Neuronal stem cell (in vitro differentiated cells): ENCODE measurements at places on chromosomes 5 and 9.
A peak's percentile ranks its signal among the peaks of the same experiment; 100 is the strongest.

DNA sequence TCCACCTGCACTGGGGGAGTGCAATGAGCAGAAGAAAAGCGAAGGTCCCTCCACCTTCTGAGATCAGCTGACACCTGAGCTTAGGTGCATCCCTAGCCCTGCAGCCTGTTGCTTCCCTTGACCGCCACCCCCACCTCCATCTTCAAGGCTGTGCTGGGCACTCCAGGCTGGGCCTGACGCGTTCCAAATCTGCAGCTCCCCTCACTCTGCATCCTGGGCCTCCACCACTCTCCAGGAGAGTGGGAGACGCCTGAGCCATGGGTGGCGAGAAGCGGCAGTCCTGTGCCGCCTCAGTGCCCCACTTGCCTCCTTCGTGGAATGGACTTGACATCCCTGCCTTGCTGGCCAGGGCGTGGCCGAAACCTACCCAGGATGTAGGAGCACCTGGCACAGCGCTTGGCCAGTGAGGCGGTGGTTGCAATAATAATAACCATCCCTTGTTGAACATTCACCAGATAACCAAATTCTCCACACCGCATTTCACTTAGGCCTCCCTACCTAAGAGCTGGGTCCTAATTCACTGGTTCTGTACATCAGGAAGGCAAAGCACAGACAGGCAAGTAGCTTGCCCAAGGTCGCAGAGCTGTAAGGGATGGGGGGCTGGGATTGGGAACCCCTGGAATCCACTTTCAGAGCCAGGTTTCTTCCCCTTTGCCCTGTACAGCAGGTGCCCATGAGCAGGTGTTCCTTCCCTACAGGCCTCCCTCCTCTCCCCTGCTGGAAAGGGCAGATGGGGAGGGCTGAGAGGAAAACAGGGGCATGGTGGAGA, 11.7 kb downstream of the B4GALT7 start:
- no peak for DNase-seq

GRCh38 chr5:78467752-78468357, 107.4 kb downstream of the SCAMP1 start:
- peak; percentile 6 for DNase-seq

DNA sequence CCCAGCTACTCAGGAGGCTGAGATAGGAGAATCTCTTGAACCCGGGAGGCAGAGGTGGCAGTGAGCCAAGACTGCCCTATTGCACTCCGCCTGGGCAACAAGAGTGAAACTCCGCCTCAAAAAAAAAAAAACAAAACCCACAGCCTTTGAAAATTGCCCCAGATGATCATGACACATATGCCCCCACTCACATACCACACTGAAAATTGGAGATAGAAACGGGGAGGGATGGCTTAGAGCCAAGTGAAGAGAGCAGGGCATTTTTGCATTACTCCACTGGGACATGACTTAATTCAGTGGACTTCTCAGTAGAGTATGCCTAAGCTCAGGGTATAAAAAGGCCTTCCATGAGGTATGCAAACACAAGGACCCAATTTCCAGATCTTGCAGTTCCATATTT, 309.3 kb downstream of the BNC2 start:
- DNase-seq = no peak

DNA sequence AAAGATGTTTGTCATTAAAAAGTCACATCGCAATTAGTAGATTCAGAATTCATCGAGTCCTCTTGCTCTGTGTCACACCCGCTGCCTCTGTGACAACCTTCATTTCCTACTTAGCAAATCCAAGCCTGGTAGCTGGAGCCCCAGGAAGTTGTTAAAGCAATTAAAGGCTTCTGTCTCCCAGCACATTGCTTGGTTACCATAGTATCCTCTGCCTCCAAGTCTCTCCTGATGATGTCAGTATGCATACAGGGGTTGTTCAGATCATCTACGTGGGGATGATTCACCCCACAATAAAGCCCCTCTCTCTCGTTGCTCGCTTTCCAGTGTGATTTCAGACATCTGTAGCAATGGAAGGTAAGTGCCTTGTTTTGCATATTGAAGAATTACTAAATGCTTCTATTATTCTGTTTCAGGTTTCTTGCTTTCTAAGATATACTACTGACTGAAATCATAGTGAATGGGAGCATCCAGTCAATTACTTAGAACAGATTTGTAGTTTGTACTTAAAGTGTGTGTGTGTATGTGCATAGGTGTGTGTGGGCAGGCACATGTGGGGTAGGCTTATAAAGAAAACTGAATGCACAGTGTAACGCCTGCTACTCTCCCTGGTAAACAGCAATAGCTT, 52.9 kb downstream of the PAM start:
- peak; percentile 15 for DNase-seq

GRCh38 chr9:111514967-111515366, 10.0 kb upstream of the ZNF483 start:
- DNase-seq = no peak

- no peak for DNase-seq
Observed at GRCh38 chr5:127892467-127893207, 189.4 kb downstream of the CCDC192 start.

- DNase-seq = no peak
Observed at GRCh38 chr9:26112724-26113123, 434.5 kb upstream of the TUSC1 start.

DNA sequence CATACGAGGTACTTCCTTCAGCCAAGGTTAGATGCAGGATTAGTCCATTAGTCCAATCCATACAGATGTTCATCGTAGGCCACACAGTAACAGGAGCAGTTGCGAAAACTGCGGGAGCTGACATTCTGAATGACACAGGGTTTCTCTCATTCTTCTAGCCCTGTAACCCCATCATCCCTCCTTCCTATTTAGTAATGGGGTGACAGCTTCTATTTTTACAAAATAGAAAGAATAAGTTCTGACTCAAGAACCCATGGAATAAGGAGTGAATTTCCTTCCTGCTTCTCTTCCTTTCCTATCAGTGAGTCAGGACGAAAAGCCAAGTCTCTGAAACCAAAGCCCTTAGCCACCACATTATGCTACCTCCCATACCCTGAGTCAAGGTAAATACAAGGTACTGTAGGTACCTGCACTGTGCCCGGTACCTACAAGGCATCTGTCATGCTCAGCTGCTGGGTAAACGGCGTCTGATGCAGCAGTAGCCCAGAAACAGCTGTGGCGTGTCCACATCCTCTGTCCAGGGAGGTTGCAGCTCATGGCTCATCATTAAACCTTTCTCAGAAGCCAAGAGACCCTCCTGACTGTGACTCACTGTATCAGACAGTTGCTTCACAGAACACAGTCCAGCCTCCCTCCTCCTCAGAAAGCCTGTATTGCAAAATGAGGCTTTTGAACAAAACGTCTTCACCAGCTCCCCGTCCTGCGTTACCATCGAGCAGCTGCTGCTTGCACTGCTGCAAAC, 84.2 kb downstream of the ESM1 start:
- DNase-seq = no peak

DNA sequence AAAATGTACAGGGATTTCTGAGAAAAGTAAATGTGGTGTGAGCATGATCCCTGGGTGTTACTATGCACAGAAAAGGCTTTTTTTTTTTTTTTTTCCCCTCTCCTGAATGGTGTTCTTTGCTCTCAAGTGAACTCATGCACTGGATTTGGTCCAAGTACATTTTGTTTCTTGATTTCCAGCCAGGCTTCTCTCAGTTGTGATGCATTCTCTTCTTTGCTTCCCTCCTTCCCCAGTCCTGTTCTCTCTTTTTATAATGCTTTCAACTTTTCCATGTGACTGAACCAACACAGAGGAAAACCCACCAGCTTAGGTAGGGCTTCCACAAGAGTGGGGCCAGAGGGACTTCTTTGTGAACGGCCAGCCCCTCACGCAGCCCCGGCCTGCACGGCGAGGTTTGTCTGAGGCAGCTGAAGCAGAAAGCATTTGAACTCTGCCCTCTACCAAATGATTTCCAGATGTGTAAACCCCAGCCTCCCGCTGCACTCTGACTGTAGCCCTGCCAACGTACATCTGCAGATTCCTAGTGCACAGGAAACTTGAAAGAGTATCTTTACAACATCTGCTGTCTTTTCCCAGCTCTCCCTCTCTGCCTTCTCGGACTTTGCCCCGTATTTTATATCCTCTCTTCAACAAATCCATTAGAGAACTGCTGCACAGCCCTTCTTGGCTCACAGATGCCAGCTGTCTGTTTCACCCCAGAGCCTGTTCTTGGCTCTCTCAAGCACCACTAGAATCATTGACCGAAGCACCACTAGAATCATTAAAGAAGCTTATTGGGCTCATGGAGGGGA, 71.8 kb upstream of the CD180 start:
- DNase-seq = peak; percentile 32

GRCh38 chr9:36862206-36863145, 171.6 kb downstream of the PAX5 start:
- DNase-seq = no peak

DNA sequence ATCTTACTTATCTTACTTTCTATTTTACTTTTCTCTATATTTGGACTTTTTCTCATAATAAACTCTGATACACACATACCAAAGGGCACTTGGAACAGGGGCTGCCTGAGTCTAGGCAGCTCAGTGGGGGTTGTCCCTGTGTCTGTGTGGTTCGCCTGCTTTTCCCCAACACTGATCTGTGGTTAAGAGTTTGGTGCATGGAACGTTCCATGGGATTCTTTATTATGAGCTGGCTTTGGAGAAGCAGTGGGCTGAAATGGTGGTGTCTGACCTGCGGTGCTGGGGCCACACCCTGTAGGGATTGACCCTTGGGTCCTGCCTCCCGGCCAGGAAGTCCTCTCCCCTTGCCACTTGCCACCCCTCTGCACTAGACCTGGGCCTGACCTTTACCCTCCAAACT, 47.4 kb downstream of the ANKRD33B start:
- no peak for DNase-seq

GRCh38 chr5:63794296-63794695, 167.9 kb downstream of the HTR1A start:
- no peak for DNase-seq

- DNase-seq = no peak
Observed at GRCh38 chr5:144139586-144139985, 30.9 kb downstream of the YIPF5 start.

- no peak for DNase-seq
Observed at GRCh38 chr5:141420855-141421488, at the start of gene PCDHGA11. Gene PCDHGA11 (plus strand): TSS chr5:141421051. CDS start chr5:141421228, 177 bp downstream.

- DNase-seq = no peak
Observed at GRCh38 chr9:9771314-9771713, 841.5 kb downstream of the PTPRD start.

DNA sequence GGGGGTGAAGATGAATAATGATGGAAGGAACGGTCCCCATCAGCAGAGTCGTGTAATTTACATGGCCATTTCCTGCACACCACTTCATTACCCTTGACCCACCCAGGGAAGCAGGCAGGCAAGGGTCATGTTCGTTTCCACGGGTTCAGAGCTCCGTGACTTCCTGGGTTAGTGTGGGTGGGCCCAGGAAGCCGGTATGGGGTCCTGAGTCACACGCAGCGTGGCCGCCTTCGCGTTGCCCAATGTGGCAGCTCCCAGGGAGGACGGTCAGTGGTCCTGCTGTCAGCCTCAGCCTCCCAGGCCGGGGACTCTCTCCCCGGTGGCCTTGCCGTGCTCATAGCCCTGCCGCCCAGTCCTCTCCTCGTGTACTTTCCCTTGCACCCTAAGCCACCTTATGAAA, 5.1 kb upstream of the TERT start:
- DNase-seq = no peak

- DNase-seq = peak; percentile 33
Observed at GRCh38 chr9:5326893-5327548, 12.7 kb downstream of the RLN1 start.

DNA sequence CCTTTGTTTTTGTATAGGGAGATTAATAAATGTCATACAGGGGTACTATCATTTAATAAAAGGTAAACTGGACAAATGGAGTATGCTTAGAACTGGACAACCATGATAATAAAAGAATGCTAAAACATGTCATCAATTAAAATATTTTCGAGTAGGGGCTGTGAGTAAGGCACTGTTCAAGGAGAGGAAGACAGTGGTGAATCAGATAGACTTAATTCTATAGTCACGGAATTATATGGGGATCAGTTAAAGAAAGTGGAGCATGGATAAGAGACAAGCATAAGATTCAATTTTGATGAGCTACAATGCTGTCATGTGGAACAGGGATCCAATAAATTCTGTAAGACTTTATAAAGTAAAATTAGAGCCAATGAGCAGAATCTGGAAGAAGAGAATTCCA, 104.5 kb downstream of the HMHB1 start:
- DNase-seq = no peak

DNA sequence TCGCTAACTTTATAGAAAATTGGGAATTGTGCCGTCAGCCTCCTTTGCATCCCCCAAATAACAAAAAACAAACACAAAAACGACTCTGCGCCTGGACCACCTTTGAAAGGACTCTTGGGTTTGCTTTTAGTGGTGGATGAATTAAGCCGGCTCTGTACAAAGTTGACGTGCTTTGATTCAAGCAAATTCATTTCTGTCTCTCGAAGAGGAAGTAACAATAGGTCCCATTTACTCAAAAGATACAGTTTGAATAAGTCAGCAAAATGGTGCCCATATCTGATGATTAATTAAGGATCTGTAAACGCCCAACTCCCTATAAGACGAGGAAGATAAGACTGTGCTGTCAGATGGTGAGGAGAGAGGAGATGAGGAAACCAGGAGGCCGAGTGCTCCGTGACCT, 67.8 kb downstream of the AK8 start:
- no peak for DNase-seq

DNA sequence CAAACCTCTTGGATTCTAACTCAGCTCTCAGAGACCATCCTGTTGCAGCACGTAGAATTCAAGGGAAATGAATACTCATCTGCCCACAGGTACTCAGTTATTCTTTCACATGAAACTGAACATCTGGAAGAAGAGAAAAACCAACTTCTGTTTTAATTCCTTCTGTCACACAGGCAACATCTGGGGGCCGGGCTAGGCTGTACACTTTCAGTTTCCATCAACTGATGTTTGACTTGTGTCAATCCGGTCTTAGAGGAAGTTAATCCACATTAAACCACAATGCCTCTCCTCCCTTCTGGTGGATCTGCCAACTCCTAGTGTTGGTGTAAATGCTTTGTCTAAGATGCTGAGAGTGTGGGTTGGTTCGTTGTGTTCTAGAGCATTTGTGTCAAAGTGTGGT, 17.6 kb downstream of the DMRT3 start:
- DNase-seq = no peak

DNA sequence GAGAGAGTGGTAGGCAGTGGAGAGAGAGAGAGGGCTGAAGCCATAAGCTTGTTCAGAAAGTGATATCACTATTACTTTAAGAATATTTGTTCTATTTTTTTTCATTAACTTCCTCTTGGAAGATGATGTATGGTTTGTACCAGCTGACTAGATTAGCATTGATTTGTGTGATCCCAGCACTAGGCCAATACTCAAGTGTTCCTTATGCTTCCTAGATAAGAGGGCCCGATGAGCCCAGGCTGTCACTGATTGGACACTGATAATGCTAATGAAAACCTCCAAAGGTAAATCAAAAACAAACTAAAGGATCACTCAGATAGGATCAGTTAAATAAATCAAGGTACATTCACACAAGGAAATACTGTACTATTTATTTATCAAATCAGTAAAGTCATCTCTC, 52.7 kb upstream of the OTULINL start:
- no peak for DNase-seq

- DNase-seq = no peak
Observed at GRCh38 chr5:6910950-6911349, 197.7 kb downstream of the TENT4A start.

GRCh38 chr5:109853377-109853776, 163.7 kb downstream of the MAN2A1 start:
- no peak for DNase-seq

- DNase-seq = no peak
Observed at GRCh38 chr5:119398727-119399466, 43.1 kb downstream of the TNFAIP8 start.

- DNase-seq = no peak
Observed at GRCh38 chr9:8521112-8521511, 721.5 kb upstream of the DMAC1 start.
